ENCODE measurements at places on chromosomes 7 and 10.

DNA sequence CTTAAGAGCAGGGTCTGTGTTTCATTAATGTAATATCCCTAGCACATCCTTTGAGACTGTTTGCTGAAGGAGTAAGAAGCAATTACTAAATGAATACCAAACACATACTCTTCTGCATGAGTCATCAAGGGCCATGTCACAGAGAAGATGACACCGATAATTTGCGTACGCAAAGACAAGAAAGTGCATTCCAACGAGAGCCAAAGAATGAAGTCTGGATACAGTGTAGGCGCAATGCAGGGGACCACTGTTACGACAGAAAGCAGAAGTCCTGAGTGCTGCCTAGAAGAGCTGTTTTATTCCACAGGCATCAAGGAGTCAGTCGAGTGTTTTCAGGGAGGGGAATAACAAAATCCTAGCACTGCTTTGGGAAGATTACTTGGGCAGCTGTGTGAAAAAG lies 62.7 kb downstream of the VPS41 start:
- DNase-seq, result no peak

- DNase-seq, result no peak
These were observed 194.3 kb downstream of the CCDC3 start for GRCh38 chr10:12807096-12807755.

GRCh38 chr7:51451751-51452476 lies 135.3 kb upstream of the COBL start:
- DNase-seq, result peak; percentile 46

DNA sequence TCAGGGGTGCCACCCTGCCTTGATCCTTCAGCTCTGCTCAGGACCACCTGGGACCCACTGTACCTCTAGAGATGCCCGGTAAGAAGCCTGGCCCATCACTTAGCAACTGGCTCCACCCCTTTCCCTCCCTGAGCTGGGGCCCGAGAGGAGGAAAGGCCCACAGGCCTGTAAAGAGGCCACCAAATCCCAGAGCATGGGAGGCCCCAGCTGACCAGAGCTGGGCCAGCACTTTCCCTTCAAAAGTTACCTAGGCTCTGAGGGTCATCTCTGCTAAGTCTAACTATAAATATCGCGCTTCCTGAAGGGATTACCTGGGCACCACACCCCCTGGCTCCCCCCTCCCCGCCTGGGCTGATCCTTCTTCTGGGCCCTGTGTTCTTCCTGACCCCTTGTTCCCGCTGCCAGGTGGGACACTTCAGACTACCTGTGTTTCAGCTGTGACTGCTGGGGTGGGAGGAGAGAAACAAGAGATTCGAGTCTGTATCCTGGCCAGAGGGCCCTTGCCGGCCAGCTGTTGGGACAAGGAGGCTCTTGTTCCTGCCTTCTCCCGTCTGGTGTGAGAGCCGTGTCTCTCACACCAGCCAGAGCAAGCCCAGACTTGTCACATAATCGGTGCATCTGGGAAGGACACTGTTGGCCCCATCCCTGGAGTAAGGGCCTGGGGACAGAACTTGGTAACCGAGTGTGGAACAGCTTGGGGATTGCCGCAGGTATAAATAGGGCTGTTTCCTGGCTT lies 22.8 kb upstream of the ANKRD2 start:
- DNase-seq, result no peak

- no peak for DNase-seq
These were observed 131.5 kb upstream of the PFKP start for GRCh38 chr10:2935647-2936386.

GRCh38 chr10:43120929-43121314 lies 17.3 kb upstream of the CSGALNACT2 start:
- no peak for DNase-seq

- DNase-seq, result peak; percentile 36
These were observed 171.9 kb downstream of the HDAC9 start for GRCh38 chr7:18667466-18667865.

- no peak for DNase-seq
These were observed 89.1 kb downstream of the KIAA1549 start for GRCh38 chr7:138892006-138892630.

GRCh38 chr7:28509251-28510025 lies 97.1 kb downstream of the CREB5 start:
- no peak for DNase-seq

- DNase-seq, result no peak
These were observed 343.4 kb downstream of the PRPF18 start for GRCh38 chr10:13930120-13930519.

- no peak for DNase-seq
These were observed 117.3 kb upstream of the CDK6 start for GRCh38 chr7:92953657-92954056.

- no peak for DNase-seq
These were observed 255.3 kb downstream of the HPSE2 start for GRCh38 chr10:98980353-98980752.

DNA sequence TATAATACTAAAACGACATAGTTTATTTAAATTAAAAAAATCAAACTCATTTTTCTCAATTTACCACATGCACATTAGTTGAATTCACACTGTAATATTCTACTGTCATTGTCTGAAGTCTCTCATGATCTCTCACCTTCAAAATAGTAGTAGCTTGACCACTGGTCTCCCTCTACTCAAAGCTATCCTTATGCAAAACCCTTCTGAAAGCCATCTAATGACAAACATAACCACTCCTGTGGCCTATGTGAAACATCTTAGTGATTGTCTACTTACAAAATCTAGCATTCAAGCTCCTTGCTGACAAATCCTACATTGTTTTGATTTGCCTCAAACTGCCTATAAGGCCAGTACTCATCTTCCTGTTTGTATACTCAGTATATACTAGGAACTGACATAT lies 606.0 kb upstream of the GHITM start:
- DNase-seq, result no peak

- DNase-seq, result no peak
These were observed 19.2 kb downstream of the TMEM273 start for GRCh38 chr10:49168831-49169500.

- DNase-seq, result no peak
These were observed 8.7 kb upstream of the CAMK2B start for GRCh38 chr7:44333911-44334733.

- peak; percentile 71 for DNase-seq
These were observed 114.0 kb upstream of the COBL start for GRCh38 chr7:51430480-51431086.

DNA sequence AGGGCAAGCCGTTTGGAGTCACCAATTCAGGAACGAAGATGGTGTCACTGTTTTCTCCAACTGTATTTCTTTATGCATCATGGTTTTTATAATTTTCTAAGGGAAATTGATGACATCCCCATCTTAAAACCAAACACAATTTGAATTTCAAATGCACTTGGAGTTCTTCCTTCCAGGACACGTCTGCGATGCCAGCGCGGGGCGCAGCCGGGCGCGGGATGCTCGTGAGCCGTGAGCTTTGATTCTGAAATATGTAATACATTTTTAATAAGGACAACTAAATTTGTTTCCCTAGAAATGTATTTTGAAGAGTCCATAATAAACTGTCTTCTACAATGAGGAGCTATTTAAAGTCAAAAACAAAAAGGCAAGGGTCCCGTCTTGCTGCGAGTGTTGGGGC lies 492.1 kb downstream of the DNAJB6 start:
- no peak for DNase-seq

DNA sequence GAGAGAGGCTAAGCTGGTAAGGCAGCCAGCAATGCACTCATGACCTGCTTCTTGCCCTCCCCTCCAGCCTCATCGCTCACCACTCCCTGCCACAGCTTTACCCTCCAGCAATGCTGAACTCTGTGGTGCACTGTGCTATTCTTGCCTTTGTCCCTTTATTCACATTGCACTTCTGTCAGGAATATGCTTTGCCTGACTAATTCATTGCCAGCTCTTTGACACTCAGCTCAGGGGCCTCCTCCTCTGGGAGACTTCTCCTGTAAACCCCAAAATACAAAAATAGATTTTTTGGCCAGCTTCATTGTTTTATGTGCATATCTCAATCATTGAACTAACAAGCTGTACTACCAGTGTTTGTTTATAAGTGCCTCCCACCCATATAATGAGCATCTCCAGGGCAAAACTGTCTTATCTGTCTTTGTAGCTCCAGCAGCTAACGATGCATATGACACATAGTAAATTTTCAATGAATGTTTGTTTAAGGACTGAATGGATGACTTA lies 8.2 kb downstream of the CNNM1 start:
- no peak for DNase-seq

- DNase-seq, result no peak
These were observed 129.8 kb downstream of the PRKG1 start for GRCh38 chr10:51204066-51204465.

- no peak for DNase-seq
These were observed 119.9 kb upstream of the TMEM106B start for GRCh38 chr7:12091231-12091630.

Measured in endothelial cell (in vitro differentiated cells).